ENCODE measurements at places on chromosomes 16 and 17. TPM values are rescaled to one million over a fixed set of nuclear protein-coding genes. Genes with fewer than 3 reads are reported as not detected.

- DNase-seq = peak; percentile 90
Measured at GRCh38 chr16:9123871-9124270, 32.4 kb downstream of the HAPSTR1 start.

RFNG gene
- 47.2 TPM for total RNA-seq

- DNase-seq = peak; percentile 58
Measured at GRCh38 chr16:49858200-49859124, 2.5 kb upstream of the ZNF423 start.

DNA sequence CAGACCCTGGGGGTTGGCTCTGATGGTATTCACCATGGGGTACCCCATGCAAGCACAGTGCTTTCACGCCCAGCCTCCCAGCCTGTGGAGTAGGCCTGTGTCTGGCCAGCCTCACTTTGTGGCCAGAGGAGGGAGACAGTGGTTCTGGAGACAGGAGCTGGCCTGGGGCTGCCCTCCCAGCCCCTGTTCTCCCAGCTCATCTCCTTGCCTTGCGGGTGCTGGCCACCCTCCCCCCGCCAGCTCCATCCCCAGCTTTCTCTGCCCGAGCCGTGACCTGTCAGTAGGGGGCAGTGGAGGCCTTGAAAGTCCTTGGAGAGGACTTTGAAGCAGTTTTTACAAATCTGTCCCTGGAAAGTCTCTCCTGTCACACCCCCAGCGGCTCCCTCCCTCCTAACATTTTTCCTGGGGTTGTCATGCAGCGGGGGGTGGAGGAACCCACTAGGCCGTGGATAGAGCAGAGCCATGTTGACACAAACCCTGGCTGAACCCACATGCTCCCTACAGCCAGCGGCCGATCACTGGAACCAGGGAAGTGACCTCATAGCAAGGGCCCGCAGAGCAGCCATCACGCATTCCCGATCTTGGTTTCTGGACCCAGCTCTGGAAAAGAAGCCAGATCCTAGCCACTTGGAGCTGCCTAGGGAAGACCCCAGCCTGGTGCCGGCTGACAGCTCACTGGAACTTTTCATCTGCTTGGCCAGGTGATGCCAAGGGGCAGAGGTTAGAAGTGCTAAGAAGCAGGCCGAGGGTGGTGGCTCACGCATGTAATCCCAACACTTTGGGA lies 289.4 kb downstream of the SEC14L1 start:
- peak; percentile 91 for DNase-seq

DNA sequence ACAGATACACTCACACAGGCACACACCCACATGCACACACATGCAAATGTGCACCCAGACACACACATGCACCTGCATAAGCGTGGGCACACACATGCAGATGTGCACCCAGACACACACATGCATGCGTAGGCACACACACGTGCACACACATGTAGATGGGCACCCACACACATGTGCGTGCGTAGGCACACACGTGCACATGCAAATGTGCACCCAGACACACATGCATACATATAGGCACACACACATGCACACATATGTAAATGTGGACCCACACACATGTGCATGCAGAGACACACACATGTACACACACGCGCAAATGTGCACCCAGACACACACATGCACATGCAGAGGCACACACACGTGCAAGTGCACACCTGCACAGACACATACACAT lies 60.3 kb downstream of the MRM1 start:
- no peak for DNase-seq

DNA sequence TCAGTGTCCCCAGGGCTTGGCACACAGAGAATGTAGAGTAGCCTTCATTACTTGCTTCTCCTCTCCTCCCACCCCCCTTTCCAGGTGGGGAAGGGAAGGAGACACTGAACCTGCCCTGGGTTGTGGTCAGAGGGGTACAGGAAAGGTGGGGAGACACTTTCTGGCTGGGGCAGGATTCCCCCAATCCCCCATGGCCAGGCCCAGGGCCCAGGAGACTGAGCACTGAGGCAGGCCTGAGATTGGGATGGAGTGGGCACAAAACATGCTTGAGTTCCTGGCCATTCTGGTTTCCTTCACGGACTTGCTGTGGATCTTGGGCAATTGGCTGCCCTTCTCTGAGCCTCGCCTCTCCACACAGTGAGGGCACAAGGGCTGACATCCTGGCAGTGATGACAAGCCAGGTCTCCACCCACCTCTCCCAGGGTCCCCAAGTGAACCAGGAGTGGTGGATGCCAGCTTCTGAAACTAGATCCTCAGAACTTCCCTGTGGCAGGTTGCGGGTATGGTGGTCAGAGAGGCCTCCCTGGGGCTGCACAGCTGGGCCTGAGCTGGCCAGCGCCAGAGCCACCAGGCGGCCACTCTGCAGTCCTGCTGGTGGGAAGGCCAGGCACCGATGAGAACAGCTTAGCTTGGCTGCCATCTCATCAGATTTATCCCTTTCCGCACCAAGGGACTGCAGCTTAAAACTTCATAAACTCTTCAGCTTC lies 9.3 kb downstream of the ZNF629 start:
- DNase-seq = no peak

DNA sequence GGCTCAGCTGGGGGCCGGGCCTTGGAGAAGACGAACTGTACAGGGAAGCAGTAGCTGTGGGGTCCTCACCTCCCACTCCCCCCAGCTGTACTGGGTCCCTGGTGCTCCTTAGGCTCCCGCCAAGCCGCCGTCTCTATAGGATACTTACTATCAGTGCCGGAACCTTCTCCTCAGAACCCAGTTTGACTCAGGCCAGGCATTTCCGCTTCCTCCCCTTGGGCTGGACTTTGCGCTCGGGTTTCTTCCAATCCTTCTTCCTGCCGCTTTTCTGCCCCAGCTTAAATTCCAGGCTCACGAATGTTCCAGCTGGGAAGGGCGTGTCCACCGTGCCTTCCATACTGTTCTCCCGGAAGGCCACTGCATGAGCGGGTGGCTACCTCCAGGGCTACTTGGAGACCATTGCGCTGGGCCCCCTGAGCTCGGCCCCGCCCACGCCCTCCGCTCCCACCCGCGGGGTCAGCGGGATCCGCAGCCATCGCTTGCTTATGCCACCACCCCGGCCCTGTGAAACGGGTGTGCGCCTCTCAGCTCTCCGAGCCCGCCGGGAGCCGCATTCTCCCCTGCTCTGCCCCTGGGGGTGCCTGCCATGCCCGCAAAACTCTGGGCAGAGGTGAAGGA lies 1795.9 kb downstream of the TP53TG3F start:
- DNase-seq = no peak

- DNase-seq = no peak
Measured at GRCh38 chr17:47973541-47973940, 2.6 kb downstream of the CDK5RAP3 start.

- DNase-seq = no peak
Measured at GRCh38 chr17:34663714-34664113, 84.3 kb downstream of the TMEM132E start.

CD300LB gene
- total RNA-seq = not detected

DNA sequence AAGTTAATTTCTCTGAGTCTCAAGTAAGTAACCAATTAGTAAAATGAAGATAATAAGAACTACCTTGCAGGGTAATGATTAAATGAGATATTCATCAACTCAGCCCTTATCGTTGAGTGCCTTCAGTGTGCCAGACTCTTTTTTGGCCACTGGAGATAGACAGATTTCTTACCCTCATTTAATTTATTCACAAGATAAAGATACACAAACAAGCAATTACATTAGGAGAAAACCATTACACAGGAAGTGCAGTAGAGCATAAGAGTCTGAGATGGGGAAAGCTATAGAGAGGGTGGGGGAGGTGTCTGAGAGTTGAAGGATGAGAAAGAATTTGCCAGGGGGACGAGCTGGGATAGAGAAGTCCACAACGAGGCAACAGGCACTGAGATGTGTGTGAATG lies 72.5 kb upstream of the BCAR1 start:
- no peak for DNase-seq

- DNase-seq = no peak
Measured at GRCh38 chr17:596287-596686, 118.4 kb downstream of the VPS53 start.

ZNF287 gene
- total RNA-seq = 2.5 TPM

- no peak for DNase-seq
Measured at GRCh38 chr16:8552487-8553221, 37.7 kb downstream of the TMEM114 start.

GRCh38 chr17:43006639-43007551 lies at the start of gene IFI35:
Gene IFI35, plus strand, starts transcription at chr17:43006784. Its CDS starts 164 bp downstream, at chr17:43006948.
- DNase-seq = peak; percentile 93

GRCh38 chr17:13096291-13096690 lies 78.5 kb upstream of the ELAC2 start:
- no peak for DNase-seq

ITGAX gene
- 1.2 TPM for total RNA-seq

DNA sequence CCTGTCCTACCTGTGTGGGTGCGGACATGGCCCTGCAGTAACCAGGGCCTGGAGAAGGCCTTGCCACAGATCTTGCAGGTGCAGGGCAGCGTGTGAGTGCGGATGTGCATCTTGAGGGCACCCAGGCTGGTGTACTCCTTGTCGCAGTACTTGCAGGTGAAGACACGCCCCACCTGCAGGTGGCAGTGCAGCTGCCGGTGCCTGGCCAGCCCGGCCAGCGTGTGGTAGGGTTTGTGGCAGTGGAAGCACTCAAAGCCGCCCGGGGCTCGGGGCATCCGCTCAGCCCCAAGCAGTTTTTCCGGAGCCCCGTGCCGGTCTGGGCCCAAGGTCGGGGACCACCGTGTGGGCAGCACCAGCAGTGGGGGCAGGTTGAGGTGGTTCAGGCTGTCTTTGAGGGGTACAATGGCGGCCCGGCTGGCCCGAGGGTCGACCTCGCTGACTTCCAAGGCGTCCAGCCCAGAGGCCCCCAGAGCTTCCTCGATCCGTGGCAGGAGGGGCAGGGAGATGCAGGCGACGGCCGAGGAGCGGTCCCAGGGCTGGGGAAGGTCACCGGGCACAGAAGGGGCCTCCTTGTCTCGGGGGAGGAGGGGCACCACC lies 5.1 kb downstream of the SNAI3 start:
- DNase-seq = peak; percentile 83

GRCh38 chr17:16971458-16972338 lies at the start of gene TNFRSF13B:
Gene TNFRSF13B, minus strand, starts transcription at chr17:16972118. Its CDS starts 43 bp downstream, at chr17:16972075.
- DNase-seq = peak; percentile 55

DNA sequence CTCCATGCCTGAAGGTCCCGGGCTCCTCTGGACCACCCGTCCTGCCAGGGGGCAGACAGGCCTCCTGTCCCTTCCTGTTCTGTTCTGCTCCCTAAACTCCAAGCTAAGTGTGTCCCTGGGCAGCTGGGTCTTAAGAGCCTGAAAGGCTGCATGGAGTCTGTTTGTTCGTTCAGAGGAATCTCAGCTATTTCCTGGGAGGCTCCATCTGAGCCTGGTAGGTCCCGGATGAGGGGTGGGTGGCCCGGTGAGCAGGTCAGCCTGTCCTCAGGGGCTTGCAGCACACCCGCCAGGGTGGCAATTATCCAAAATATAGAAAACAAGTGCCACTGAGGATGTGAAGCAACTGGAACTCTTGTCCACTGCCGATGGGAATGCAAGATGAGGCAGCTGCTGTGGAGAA lies 12.6 kb downstream of the ACTG1 start:
- DNase-seq = no peak

GRCh38 chr17:63419949-63420867 lies 25.9 kb downstream of the CYB561 start:
- DNase-seq = no peak

GRCh38 chr16:21235199-21235585 lies 1.7 kb downstream of the ANKS4B start:
- no peak for DNase-seq

TPPP3 gene
- 5.7 TPM for total RNA-seq

DNA sequence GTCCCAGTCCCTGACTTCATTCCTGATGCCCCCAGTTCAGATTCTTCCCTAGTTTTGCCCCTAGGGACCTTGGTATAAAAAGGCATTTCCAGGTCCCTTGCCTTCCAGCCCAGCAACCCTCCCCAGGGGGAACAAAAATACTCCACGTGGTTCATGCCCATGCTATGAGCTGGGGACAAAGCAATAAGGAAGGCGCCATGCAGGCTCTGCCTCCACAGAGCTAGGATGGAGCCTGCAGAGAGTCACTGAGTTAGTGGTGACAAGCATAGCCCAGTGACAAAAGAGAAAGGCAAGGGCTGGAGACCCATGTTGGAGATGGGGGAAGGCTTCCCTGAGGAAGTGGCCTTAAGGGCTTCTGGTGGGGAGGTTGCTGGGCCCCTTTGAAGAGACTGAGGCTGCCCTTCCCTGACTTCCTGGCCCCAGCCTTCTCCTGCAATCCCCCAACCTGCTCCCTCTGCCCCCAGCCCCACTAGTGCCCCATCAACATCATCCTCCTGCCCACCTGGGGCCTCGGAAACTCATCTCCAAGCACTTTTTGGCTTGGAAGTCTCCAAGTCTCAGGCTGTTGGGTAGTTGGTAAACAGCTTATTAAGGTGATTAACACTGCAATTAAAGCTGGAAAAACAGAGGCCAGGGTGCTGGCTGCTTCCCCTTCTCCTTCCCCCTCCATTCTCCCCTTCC lies 9.6 kb downstream of the DLX3 start:
- no peak for DNase-seq

DNA sequence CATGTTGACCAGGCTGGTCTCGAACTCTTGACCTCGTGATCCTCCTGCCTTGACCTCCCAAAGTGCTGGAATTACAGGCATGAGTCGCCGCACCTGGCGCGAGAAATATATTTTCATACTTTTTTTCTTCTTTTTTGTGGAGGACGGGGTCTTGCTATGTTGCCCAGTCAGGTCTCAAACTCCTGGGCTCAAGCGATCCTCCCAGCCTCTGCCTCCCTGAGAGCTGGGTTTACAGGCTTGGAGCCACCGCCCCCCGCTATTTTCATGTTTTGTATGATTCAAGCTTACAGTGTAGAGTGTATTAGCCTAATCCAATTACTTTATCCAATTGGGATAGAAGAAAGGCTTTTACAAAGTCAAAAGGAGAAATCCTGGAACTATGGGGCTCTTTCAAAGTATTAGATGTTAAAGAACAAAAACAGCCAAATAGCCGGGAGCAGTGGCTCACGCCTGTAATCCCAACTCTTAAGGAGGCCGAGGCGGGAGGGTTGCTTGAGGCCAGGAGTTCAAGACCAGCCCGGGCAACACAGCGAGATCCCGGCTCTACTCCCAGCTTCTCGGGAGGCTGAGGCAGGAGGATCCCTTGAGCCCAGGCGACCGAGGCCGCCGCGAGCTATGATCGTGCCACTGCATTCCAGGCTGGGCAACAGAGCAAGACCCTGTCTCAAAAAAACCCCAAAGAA lies 1.4 kb upstream of the MAP1LC3B start:
- no peak for DNase-seq

HAGHL gene
- total RNA-seq = 4.0 TPM

ADAMTS18 gene
- 0.27 TPM for total RNA-seq

DNA sequence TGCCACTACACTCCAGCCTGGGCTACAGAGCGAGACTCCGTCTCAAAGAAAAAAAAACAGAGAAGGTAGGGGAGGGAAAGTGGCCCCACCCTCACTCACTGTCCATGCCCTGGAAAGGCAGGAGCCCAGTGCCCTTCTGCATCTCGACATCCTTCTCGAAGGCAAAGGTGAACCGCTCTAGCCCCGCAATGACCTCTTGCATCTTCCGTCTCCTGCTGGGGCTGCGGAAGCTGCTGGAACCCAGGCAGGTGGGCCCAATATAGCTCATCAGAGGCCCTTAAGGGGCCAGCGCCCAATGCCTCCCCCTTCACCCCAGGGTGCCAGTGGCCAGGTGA lies at the start of gene CPSF4L:
CPSF4L (minus strand) TSS at position 264 of the 335 bp plus-strand sequence; CDS start at position 202, 62 bp downstream.
- DNase-seq = no peak

GALR2 gene
- total RNA-seq = 3.2 TPM
